ENCODE measurements at places on chromosomes 2 and 18.

GRCh38 chr2:70684846-70685622, 83.0 kb downstream of the ADD2 start:
- DNase-seq = no peak

- peak; percentile 72 for DNase-seq
Observed at GRCh38 chr2:85539361-85540132, 579 bp downstream of the MAT2A start.

DNA sequence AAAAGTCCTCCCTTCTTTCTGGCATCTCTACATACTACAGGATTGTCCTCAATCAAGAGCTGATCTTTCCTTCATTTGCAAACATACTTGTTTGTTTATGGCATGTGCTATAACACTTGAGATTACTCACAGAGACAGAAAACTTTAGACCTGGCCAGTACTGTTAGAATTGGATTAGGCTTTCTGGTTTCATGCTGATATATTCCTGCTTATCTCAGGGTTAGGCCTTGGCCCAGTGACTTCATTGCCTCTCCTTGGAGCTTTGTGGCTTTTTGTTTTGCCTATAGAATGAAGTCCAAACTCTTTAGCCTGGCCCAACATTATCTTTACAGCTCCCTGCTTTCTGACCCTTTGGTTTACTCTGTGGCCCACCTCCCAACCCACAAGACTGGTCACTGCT, 363.3 kb downstream of the ALK start:
- no peak for DNase-seq

GRCh38 chr2:206062724-206063123, 23.2 kb downstream of the INO80D start:
- no peak for DNase-seq

- DNase-seq = no peak
Observed at GRCh38 chr18:59874166-59874565, 25.6 kb upstream of the PMAIP1 start.

- DNase-seq = no peak
Observed at GRCh38 chr18:58382446-58382845, 246.4 kb downstream of the ALPK2 start.

GRCh38 chr2:84846741-84847142, 34.1 kb downstream of the TRABD2A start:
- no peak for DNase-seq

- DNase-seq = peak; percentile 52
Observed at GRCh38 chr2:95389245-95390119, 13.0 kb upstream of the FAHD2A start.

GRCh38 chr18:11866764-11867163, 15.6 kb downstream of the CHMP1B start:
- DNase-seq = no peak

GRCh38 chr2:44351088-44351487, 10.2 kb downstream of the PREPL start:
- no peak for DNase-seq

DNA sequence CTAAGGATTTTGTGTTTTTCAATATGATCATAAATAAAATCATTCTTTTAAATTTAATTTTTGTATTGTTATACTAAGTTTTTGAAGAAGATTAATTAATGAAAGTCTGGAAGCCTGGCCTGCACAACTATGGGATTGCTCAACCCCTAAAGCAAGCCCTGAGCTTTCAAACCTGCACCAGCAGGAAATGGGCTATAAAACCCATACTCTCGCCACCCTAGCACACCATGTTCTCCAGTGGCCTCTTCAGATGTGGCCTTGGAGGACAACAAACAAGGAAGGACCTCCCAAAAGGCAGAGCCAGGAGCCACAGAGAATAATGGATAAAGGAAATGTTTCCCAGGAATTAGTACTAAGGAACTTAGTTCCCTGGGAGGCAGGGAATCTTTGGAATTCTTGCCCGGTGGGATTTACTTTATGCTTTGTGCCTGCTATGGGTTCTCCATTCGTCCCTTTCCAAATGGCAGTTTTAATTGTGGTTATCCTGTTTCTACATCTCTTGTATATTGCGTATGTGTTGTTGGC, 212.5 kb downstream of the ZFP36L2 start:
- no peak for DNase-seq

DNA sequence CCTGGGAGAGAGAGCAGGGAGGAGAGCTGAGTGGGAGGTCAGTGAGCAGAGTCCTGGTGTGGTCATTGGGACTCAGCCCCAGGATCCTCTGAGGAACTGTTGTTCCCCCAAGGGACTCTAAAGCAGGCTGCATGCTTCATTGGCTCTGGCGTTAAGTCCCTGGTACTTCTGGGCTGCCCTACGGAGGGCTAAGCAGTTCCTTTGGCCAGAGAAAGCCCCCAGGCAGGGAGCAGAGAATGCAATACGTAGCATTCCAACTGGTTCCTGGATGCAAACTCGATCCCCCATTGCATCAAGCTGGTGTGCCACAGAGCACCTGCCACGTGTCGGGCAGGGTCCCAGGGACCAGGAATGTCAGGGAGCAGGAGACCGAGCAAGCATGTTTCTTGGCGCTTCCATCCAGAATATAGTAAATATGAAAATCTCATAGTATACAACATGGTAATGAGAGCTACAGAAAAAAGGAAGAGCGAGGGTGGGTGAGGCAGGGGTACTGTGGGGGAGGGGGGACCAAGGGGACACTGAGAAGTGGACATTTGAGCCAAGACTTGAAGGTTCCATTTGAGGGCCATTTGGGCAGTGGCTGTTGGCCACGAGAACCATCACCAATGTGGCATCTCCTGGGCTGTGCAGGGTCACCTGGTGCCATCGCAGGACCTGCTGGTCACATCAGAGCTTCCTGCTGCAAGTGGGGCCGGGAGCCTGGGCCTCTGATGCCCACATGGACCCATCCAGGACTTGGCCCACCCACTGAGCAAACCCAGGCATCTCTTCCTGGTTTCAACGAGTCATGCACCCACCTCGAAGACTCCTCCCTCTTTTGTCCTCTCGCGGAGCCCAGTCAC, 160.4 kb downstream of the ASB1 start:
- DNase-seq = no peak

GRCh38 chr2:74417763-74418162, 3.7 kb downstream of the C2orf81 start:
- no peak for DNase-seq

- no peak for DNase-seq
Observed at GRCh38 chr2:236552212-236552542, 17.4 kb upstream of the ACKR3 start.

DNA sequence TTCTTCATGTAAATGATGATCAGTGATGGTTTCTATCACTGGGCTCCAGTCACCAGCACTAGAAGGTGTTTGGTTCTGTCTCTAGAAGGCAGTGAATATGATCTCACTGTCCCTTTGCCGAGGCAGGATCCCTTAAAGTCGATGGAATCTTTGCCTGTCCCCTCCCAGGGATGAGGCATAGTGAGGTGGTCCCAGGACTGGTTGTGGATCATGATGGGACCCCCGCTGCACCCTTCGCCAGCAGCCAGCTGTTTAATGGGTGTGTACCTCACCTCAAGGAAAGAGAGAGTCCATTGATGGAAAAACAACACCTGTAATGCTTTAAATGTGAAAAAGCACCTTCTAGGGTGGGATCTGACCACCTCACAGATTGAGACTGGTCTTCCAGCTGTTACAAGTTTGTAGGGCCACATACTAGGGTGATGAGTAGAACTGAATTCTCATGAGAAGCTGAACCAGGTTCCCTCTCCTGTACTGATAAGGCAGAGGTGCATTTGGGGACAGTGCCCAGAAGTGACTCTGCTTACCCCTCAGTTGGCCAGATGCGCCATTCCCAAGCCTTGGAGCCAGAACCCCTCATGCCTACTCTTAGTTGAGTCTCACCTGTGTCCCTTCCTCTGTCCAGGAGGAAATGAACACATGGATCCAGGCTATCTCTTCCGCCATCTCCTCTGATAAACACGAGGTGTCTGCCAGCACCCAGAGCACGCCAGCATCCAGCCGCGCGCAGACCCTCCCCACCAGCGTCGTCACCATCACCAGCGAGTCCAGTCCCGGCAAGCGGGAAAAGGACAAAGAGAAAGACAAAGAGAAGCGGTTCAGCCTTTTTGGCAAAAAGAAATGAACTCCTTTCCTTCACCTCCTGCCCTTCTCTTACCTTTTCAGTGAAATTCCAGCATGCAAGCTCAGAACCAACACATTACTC, 55.5 kb upstream of the EML6 start:
- DNase-seq = no peak

DNA sequence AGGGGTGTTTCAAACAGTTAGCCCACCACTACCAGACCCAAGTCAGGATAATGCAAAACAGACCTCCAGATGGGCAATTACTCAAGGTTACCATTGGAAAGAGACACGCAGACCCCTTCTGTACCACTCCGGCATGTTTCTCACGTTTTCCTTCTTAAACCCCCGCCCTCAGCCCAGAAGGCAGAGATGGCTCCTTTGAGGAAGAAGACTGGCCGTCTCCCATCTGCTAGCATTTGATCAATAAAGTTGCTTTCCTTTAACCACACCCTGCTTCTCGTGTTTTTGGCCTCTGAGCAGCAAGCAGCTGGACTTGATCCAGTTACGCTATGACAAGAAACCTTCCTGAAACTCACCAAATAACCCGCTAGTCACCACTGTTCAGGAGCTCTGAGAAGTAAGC, 1012.4 kb upstream of the GYPC start:
- DNase-seq = no peak

DNA sequence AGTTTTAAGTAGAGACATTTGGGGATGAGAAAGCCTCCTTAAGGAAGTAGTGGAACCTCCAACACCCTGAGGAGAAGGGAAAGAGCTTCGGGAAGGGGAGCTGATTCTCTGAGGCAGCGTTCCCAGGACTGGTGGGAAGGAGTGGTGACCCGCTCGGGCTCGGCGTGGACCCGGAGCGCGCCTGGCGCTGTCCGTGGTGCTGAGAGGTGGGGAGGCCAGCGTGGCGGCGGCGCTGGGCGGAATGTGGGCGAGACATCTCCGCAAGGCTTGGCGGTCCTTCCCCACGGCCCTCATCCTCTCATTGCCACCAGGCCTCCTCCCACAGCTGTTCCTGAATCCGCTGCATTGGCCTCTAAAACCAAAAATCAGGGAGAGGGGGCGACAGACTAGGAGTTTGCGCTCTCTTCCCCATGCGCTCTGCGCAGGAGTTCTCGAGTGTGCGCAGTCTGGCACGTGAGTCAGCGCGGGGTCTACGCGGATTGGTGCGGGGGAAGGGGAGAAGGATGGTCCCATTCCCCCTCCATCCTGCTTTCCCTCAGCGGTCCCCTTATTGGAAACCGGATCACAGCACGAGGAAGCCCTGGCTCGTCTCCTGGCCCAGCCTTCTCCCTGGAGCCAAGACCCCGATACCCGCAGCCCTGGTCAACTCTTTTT, 857 bp downstream of the RESP18 start:
- no peak for DNase-seq

DNA sequence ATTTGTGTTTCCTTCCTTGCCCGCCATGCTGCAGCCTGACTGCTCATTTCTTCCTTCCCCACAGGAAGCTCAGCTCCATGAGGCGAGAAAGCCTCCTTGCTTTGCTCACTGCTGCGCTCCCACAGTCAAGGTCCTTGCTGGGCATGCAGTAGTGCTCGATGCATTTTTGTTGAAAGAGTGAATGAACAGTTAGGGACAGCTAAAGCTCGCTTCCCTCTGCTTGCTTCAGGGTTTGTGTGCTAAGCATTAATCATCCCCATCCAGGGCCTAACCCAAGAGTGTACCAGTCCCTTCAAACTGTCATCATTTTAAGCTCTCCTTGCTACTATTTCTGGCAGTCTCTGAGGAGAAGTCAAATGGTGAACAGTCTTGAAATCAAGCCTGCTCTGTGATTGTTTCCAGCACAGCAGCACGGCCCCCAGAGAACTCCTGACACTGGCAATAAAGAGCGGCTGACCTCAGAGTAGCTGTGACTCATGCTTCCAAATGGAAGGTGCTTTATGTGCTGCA, 171.7 kb upstream of the SOX11 start:
- no peak for DNase-seq

GRCh38 chr18:48756511-48757226, 194.1 kb downstream of the SMAD7 start:
- no peak for DNase-seq

- no peak for DNase-seq
Observed at GRCh38 chr2:196558497-196558896, 81.0 kb upstream of the CCDC150 start.

GRCh38 chr2:3324404-3325281, 53.0 kb downstream of the EIPR1 start:
- DNase-seq = no peak

DNA sequence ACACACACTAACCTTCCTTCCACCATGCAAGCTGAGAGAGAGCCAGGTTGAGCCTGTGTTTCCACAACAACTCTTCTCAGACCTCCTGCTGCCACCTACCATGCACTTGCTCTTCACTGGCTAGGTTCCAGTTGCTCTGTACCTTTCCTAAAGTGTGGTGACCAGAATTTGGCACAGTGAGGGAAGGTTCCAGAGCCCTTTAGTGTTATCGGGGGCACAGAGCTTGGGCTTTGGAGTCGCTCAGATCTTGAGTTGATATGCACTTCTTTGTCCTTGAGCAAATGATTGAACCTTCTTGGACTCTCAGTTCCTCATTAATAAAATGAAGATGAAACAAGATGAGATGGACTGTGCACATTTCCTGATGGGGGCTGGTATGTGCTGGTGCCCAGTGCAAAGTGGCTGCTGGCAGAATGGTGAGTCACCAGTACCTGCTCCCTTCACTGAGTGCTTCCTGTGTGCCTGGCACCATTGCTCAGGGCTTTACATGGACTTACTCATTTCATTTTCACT, 47.1 kb downstream of the NEDD4L start:
- no peak for DNase-seq

DNA sequence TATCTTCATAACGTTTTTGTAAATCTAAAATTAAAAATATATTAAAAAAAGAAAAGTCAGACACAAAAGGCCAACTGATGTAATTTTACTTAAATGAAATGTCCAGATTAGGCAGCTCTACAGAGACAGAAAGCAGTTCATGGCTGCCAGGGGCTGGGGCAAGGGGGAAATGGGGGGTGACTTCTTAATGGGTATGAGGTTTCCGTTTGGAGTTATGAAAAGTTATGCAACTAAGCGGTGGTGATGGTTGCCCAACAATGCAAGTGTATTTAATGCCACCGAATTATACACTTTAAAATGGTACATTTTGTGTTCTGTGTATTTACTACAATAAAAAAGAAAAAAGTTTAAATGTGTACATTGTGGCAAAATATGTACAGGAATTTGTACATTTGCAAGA, 70.2 kb upstream of the TEX51 start:
- DNase-seq = no peak

GRCh38 chr2:226247289-226248275, 552.0 kb downstream of the IRS1 start:
- DNase-seq = no peak

DNA sequence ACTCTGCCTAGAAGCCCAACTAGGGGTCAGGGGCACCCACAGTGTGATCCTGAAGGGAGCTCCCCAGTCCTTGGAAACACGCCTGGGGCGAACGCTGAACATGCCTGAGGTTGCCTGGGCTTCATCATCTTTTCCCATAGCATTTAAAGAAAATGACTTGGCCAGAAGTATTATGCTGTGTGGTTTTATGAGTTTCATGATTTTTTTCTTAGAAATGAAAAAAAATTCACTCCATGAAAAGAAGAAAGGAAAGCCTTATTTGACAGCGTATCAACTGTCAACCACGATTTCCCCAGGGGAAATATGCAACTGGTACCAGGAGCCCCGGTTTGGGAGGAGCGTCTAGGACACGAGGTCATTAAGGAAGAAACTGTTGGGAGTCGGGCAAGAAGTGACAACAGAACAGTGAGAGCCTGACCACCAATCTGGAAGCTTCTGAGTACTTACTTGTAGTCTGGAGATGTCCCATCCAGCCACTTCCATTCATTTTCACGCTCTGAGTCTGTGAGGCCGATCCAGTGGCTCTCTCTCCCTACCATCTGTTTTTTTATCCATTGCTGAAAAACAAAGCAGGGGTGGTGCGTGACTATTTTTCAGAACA, 63.5 kb upstream of the THOC1 start:
- DNase-seq = peak; percentile 26

- no peak for DNase-seq
Observed at GRCh38 chr2:38108907-38109731, 33.2 kb upstream of the CYP1B1 start.
